Umbilical cord (tissue), 2 donors: ENCODE measurements at places on chromosomes 16 and 17.

DNA sequence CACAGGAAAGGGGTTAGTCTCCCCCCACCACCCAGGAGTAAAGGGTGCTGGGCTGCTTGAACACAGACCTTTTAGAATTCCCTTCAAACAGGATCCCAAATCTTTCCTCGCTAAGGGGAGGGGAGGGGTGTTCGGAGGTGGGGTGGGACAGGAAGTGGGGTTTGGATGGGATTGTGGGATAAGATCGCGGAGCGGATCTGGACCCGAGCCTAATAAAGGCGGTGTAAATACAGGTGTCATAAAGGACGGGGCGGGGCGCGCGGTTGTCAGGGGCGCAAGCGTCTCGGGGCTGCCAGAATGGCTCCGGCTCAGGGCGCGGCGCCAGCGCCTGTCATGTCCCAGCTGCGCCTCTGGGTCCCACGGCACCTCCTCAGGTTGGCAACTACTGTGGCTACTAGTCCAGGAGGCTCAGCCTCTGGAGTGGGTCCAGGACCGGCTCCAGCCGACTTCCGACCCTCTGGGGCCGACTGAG lies 59.8 kb upstream of the FBXO47 start:
- no peak for DNase-seq

GRCh38 chr16:26649381-26650045 lies 417.2 kb upstream of the C16orf82 start:
- no peak for DNase-seq

DNA sequence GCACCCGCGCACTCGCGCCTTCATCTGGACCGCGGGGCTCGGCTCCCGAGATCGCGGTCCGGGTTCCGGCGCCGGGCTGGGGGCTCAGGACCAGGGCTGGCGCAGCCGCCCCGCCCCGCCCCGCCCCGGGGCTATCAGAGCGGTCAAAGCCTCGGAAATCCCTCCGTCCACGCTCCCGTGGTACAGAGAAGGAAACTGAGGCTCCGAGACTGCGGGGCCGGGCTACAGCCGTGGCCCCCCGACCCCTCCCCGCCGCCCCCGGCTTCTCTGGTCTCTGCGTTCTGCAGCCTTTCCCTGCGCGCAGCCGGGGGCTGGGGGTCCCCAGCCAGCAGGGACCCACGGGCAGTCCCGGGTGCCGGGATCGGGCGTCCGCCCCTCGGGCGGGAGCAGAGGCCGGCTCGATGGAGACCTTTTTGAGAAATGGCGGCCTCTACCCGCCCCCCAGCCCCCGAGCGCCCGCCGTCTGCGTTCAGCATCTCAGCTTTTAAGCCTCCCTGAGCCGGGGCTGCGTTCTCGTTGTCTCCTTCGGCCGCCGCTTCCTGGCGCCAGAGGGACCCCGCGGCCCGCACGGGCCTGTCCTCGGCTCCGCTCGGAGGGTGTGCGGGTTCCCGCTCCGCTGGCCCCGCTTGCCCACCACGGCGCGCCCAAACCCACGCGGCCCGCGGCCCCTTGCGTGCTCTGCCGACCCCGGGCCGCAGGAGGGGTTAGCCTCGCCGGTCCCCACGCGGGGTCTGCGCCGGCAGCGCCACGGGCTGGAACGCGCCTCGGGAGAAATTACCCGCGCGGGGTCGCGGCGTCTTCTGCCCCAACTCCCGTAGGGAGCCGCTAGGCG lies 1.5 kb upstream of the NPTX1 start:
- peak; percentile 33 for DNase-seq

- peak; percentile 44 for DNase-seq
These were observed 382.2 kb upstream of the CDH5 start for GRCh38 chr16:65984296-65984695.

DNA sequence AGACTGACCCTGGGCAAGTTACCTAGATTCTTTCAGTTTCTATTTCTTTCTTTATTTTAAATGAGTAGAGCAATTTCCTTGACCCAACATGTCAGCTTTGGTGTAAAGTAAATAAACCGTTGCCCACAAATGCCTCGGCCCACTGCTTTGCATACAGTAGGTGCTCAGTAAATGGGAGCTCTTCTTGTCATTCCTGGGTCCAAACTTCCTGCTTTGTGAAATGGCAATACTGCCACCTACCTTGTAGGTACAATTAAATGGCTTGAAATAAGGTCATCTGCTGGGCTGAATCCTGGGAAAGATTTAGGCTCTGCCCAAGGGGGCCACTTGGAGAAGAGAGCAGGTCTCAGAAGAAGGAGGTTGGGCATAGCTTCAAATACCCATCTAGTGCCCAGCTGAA lies 253.0 kb downstream of the HS3ST3B1 start:
- no peak for DNase-seq

DNA sequence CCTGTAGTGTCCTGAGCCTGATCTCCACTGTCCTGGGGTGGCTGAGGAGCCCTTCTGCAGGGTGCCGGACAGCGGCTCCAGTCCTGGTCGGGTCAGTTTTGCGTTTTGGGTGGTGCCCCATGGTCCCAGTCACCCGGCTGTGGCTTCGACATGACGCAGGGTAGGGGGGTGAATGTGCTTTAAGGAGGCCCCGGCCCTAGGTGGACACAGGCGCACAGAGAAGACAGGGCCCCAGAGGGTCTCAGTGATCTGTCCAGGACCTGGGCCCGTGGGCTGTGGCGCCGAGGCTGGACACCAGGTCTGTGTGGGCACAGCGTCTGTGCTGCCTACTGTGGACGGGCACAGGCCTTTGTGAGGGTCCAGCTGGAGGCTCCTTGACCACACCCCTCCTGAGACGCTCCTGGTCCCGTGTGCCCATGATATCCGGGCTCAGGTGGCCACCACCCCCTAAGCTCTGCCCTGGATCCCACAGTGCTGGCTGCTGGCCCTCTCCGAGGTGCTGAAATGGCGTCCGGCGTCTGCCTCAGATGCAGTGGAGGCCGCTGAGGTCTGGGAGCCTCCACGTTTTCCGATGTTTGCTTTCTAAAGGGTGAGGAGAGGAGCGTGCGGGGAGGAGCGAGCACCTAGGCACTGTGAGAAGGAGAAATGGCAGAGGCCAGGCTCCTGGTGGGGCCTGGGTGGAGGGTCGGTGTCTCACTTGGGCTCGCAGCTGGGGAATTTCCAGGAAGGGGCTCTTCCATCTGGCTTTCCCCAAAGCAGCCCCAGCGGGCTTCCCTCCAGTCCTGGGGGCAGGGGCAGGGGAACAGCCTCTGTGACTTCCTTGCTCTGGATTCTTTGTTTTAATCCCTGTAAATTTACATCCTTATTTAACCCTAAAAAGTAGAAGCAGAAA lies 56.1 kb upstream of the ACSF3 start:
- DNase-seq, result peak; percentile 44

DNA sequence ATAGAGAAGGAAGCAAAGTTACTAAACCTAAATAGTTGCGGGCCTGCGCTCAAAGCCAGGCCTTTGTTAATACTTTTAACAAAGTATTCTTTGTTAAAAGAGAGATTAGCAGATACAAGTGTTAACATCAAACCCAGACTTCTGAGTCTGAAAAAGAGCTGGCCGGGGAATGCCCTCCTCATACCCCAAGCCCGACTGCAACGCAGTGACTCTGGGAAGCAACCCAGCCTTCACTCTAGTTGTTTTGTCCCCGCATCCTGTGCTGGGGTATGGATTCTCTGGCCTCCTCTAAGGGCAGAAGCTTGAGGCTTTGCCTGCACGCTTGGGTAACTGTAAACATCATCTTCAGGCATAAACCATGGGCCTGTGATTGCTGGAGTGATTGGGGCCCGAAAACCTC lies 48.3 kb downstream of the ADCY7 start:
- DNase-seq, result no peak

GRCh38 chr16:71649704-71650103 lies 23.7 kb downstream of the MARVELD3 start:
- DNase-seq, result no peak

DNA sequence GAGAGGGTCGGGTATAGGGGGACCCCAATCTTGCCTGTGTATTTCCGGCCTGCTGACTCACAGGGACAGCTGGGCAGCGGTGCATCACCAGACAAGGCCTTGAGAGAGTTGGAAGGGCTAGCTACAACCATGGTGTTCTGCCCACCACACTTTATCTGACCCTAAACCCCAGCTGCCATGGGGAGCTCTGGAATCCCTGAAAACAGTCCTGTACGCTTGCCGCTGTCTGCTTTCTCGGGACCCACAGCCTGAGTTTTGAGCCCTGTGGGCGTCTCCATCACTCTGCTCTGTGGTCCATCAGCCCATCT lies 100.4 kb upstream of the GSE1 start:
- DNase-seq, result no peak

- no peak for DNase-seq
These were observed 209.8 kb upstream of the CHMP6 start for GRCh38 chr17:80781807-80782277.

DNA sequence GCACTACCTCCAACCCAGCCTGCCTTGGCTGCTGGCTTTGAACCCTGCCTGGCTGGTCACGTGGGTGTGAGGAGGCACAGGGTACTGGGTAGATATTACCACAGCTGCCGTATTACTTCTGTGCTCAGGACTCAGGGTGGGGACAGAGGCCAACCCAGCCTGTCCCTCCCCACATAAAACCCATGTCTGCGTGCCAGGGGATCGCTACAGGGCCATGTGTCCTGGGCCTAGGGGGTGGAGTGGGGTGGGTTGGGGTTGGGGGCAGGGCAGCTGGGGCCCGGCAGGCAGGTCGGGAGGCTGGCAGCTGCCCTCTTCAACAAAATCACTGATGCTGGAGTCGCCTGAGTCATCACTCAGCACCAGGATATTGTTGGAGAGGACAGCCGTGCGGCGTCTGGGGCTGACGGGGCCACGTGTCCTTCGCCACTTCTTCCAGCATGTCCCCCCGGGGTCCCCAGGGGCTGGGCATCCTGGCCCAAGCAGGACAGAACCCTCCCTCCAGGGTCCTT lies 39.7 kb upstream of the PVALEF start:
- no peak for DNase-seq
